ENCODE measurements at places on chromosomes 11 and 22.

- no peak for DNase-seq
These were observed 238.3 kb downstream of the CTTN start for GRCh38 chr11:70636659-70637058.

DNA sequence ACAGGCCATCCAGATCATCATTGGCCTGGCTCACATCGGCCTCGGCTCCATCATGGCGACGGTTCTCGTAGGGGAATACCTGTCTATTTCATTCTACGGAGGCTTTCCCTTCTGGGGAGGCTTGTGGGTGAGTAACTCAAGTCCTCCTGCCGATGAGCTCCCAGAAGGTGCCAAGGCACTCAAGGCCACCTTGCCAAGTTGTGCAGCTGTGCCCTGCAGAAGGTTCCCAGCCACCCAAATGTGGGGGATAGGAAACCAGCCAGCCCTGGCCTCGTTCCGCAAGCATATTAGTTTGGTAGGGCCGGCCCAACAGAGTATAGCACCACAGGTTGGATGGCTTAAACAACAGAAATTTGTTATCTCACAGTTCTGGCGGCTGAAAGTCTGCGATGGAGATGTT is 4.0 kb downstream of the MS4A8 start:
- no peak for DNase-seq

GRCh38 chr11:118623269-118623655 is 15.8 kb downstream of the PHLDB1 start:
- no peak for DNase-seq

DNA sequence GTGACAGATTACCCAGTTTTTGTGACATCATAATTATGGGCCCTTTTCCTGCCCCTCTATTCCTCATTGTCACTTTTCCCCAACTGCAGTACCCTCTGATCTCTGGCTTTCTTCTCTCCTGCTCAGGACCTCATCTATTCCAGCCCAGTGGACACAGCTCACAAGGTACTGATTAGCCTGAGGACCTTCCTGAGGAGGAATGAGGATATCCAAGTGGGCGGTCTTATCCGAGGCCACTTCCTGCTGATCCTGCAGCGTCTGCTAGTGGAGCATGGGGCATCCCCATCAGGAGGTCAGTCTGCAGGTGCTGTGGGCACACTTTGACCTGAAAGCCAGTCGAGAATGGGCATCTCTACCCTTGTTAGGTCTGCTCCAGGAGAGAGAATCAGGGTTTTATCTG is 24.5 kb upstream of the CCDC134 start:
- DNase-seq: no peak

DNA sequence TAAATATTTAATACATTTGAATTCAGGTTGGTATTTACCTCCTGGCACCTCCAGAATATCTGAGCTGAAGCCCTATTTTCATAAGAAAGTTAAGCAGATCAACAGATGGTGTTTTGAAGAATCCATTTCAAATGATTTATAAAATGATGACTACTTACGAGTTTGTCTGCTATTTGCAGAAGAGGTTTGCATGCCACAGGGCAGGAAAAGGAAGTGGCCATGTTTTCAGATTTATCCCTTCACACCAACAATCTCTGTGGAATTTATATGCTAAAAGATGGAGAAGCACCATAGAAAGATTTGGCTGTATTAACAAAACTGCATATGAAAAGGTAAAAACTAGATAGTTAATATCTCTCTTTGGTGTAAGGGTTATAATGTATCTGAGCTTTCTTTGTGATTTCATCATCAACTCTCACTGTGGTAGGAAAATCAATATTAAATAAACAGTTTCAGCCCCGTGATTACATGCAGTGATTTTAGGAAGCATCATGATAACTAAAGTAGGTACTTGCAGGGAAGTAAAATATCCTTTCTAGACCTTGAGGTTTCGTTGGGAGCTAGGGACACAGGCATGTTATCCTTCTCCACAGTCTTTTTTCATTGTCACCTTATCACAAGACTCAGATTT is 2.6 kb downstream of the BMAL1 start:
- no peak for DNase-seq

DNA sequence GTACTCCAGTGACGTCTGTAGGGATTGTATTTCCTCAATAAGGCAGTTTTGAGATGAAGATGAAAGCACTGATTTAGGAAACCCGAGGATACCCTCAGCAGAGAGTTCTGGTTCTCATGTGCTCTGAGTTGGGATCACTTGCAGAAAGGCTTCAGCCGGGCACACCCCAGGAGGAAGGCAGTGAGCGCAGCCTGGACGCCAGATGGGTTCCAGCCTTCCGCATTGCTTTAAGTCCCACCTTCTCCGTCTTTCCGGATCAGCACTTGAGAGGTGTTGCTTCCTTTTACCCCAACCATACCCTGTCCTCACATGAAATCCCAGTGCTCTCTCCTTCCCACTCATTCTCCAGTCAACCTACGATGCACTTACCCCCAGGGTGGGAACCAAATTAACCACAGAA is 239.5 kb upstream of the CADM1 start:
- DNase-seq: no peak
